NCI-H2029 treated with DMSO at 0.1 percent for 48 hours (cell line): ENCODE measurements at places on chromosomes 2 and 18.

DNA sequence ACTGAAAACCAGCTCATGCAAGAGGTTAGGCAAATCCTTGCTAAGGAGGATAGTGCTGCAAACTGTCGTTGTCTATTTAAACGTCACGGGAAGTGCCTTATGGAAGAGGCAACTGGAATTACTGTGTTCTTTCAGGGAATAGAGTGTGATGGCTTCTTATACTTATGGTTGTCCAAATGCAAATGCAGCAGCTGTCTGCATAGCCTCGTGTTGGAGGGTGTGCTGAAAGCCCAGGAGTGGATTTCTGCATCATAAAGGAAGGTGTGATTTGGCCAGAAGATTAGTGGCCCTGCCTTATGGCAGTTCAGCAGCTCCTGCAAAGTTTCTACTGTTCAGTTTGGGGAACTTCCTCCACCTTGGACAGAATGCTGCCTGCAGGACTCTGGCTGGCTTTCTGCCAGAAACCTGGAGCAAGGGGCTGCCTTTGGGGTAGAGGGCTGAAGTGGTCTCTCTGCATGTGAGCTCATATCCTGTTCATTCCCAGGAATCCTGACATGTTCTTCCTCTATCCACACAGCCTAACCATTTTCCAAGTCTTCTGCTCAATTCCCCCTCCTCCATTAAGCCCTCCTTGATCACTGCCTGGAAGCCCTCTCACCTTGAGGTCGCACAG is 321.2 kb upstream of the CXCR4 start:
- no peak for DNase-seq

GRCh38 chr2:52456561-52457377 is 1310.8 kb upstream of the CHAC2 start:
- no peak for DNase-seq

DNA sequence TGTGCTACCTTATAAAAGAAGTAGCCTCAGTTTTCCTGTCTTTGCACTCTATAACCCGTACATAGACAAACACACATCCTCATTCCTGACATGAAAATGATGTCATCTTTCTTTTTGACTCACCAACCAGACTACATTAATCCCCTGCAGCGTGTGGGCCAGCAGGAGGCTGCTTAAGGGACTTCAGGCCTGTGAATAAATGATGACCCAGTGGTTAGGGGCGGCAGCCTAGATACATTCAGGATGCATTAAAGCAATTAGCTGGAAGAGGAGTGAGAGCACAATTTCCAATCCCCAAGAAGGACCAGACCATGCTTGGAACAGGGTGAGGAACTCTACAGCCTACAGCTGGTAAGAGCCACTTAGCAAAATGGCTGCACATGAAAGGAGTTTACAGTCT is 57.3 kb upstream of the KLF7 start:
- DNase-seq = no peak

DNA sequence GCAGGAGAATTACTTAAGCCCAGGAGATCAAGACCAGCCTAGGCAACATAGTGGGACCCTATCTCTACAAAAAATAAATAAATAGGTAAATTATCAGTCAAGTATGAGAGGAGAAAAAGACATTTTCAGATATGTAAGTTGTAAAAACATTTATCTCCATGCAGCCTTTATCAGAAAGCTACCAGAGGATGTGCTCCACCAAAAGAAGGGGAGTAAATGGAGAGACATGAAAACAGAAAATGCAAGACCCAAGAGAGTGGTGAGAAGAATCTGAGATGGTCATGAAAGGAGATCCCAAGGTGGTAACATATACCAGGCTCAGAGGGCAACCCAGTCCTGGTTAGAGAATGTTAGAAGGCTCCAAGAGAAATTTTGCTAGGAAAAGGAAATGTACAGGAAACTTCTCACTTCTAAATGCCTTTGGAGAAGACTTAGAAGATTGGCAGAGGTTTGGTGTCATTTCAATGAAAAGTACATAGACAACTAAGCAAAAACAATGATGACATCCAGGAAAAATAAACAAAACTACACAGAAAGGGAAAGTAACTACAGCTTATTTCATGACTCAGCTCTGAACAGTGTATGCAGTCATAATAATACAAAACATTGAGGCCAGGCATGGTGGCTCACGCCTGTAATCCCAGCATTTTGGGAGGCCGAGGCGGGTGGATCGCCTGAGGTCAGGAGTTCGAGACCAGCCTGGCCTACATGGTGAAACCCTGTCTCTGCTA is 19.5 kb downstream of the CIB4 start:
- DNase-seq = no peak

GRCh38 chr18:78495550-78495949 is 484.1 kb upstream of the SALL3 start:
- DNase-seq = no peak

DNA sequence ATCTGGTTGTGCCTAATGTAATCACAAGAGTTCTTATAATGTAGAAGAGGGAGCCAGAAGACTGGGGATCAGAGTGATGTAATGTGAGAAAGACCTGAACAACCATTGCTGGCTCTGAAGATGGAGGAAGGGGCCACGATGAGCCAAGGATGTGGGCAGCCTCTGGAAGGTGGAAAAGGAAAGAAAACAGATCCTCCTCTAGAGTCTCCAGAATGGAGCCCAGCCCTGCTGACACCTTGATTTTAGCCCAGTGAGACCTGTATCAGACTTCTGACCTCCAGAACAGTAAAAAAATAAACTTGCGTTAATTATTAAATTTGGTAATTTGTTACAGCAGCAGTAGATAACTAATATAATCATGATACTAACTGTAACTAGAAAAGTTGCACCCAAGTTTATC is 3.1 kb downstream of the RBKS start:
- no peak for DNase-seq

- no peak for DNase-seq
These were observed 138.8 kb upstream of the SP5 start for GRCh38 chr2:170576296-170576695.

- no peak for DNase-seq
These were observed 70.1 kb downstream of the GTF3C3 start for GRCh38 chr2:196729418-196729817.

DNA sequence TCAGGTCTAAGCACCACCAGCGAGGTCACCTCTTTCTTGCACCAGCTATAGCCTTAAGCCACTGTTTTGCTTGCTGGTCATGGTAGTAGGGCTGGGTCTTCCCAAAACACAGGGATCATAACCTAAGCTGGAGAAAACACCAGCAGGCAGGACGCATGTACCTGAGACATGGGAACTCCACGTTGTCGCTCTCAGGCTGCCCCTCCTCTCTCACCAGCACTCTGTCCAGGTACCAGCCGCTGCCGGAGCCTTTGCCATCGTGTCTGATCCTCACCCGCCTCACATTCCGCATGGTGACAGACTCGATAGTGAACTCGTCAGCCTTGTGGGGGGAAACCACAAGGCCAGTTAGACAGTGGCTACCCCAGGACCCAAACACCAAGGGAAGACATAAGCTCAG is 79.5 kb downstream of the LOXHD1 start:
- no peak for DNase-seq

DNA sequence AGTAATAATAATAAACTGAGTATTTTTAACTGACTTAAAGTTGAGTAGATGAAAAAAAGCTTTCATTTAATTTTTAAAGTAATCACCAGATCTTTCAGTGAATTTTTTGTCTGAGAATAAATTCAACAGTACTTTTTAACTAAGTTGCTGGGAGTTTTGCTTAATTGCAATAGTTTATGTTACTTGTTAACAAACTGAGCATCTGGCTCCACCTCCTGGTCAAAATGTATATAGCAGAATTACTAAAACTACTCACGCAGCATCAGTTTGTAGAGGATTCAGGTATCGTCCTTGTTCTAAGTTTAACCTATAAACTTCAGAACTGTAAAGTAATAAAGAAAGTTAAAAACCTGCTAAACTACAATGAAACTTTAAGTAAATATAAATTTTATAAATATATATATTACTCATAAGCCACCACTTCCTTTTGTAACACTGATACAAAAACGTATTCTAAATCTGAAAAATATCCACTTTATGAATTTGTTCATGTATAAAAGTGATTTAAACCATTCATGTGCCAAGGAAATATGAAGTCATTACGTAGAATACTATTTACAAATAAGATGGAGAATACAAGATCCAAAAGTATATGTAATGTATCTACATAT is 21.3 kb downstream of the NOL10 start:
- peak; percentile 35 for DNase-seq

DNA sequence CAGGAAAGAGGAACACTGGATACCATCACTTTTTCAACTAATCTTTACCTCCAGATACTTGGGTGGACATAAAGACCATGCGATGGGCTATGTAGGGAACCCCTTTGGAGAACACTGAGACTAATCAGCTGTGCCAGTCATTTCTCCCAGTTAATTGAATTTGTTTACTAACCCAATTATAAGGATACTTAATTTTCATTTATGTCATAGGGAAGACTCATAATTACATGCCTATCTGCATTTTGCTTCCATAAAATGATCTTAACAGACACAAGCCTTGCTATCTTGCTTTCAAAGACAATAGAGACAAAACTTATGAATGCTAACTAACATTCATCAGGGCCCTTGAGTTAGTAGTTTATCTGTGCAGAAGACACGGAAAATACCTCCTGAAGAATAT is 68.9 kb upstream of the CAVIN2 start:
- no peak for DNase-seq

DNA sequence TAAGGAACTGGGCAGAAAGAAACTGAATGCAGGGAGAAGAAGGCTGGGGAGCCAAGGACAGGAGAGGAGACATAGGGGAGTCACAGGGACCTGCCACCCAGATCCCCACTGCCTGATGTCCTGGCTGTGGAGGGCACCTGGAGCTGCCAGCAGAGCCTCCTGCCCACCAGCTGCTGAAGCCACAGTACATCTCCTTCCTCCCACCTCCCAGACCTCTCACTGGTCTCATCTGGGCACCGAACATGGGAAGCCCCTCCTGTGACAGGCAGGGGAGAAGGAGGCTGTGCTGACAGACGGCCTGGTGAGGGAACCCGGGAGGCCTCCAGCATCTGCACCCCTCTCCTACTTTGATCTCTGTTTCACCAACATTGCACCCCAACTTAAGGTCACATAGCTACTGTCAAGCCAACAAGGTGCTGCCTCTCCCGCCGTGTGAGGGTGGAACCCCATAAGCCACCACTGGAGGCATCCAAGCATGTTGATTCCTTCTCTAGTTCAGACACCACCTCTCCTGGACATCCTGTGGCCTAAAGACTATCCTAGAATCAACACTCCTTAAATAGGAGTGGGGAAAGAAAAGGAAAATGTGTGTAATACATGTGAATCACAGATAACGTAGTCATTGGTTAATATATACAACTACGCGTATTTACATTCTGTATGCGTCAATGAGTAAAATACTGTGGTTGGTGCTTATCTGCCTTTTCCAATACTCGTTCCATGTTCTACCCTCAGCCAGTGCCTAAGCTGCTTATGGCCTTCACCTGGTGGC is 3.5 kb upstream of the RNPEPL1 start:
- no peak for DNase-seq

DNA sequence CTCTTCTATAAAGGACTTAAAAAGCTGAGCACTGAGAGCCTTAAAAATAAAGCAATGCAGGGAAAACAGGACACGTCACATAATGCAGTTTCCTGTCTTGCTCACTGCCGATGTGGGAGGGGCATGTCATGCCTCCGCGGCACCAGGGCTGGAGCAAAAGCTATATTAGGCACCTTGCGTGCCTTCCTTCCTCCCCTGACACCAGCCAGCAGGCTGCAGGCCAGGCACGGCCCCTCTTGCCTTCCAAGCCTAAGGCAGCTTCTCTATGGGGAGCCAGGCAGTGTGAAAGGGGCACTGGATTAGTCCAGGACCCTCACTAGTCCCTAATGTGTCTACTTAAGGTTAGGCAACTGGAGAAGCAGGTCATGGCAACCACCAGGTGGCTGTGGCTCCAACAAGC is 26.3 kb downstream of the MRPL35 start:
- no peak for DNase-seq

- no peak for DNase-seq
These were observed 1.9 kb downstream of the PRSS56 start for GRCh38 chr2:232521959-232522622.

- DNase-seq = no peak
These were observed 23.0 kb downstream of the DBI start for GRCh38 chr2:119389615-119390306.

- no peak for DNase-seq
These were observed 233.3 kb downstream of the ATAD2B start for GRCh38 chr2:23693606-23693951.

GRCh38 chr2:55985406-55985805 is 61.8 kb upstream of the EFEMP1 start:
- no peak for DNase-seq

- DNase-seq = no peak
These were observed 83.9 kb upstream of the YWHAQ start for GRCh38 chr2:9714630-9715214.

- DNase-seq = no peak
These were observed 166.0 kb upstream of the STK17B start for GRCh38 chr2:196337208-196337953.

GRCh38 chr2:3606028-3606369 is 11.1 kb downstream of the COLEC11 start:
- no peak for DNase-seq

- no peak for DNase-seq
These were observed 145.2 kb downstream of the RAD51AP2 start for GRCh38 chr2:17373041-17373440.

- no peak for DNase-seq
These were observed 11.2 kb upstream of the EN1 start for GRCh38 chr2:118858485-118859156.

DNA sequence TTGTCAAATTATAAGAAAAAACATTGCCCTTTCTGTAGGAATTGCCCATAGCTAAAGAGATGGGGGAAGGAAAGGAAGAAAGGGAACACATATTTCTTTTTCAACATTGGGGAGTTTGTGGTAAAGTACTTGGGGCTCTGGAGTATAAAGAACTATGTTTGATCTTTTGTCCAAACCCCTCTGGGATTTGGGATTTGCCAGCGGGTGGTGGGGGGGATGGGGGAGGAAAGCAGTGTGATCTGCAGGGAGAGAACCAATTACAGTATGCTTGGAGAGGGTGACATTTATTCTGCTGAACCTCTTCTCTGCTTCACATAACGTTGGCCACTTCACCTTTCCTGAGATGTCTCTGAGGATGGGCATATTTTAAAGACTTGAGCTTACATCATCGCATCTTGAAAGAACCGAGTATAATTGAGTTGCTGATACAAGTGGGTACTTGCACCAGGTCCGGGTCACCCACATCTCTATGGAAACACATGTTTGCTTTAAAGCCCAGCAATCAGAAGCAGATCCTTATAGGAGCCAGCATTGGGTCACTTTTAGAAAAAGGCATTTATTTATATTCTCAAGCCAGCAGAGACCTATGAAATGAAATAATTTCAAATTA is 73.1 kb downstream of the SPATS2L start:
- DNase-seq = no peak

- no peak for DNase-seq
These were observed 112.9 kb upstream of the STK17B start for GRCh38 chr2:196284144-196284844.

- DNase-seq = no peak
These were observed 121.7 kb upstream of the GLI2 start for GRCh38 chr2:120613742-120614571.

DNA sequence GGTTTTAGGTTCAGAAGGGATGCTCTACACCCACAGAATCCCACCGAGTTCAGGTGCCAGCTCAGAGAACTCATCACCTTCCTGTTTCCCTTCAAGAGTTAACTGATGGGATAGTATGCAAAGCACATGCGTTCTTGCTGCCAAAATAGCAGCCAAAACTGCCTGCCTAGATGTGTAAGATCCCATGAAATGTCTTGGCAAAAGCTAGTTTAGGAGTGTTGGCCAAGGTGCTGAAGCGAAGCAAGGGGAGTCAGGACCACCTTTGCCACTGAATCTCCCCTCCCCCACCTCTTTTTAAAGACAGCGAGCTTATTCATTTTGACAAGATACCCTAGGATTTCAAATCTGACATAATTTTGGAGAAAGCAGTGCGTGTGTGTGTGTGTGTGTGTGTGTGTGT is 2.1 kb downstream of the DOCK10 start:
- DNase-seq = no peak

- no peak for DNase-seq
These were observed 293.8 kb upstream of the SLC14A2 start for GRCh38 chr18:45321520-45321919.
